ENCODE measurements at places on chromosomes 3 and 15. TPM values are rescaled to one million over a fixed set of nuclear protein-coding genes. Genes with fewer than 3 reads are reported as not detected.

MAGI1 gene
- 34.3 TPM for total RNA-seq

DNA sequence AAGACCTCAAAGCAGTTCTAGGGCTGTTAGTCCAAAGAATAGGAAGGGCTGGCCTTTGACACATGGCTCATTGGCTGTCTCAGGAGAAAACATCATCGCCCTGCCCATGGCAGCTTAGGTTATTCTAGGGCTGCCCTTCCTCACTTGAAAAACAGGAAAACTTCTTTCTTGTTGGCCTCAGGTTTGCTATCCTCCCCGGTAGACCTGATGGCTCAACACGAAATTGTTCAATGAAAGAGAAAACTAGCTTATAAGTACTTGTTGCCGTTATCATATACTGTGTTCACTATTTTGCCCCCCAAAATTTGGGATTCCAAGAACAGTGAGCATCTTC is 602 bp upstream of the SLTM start:
- no peak for ATAC-seq

- peak; percentile 69 for ATAC-seq
Measured at GRCh38 chr3:185658504-185658912, 72.4 kb downstream of the SENP2 start.

- ATAC-seq = no peak
Measured at GRCh38 chr3:37986479-37987314, 3.9 kb upstream of the VILL start.

DNAJB11 gene
- 75.2 TPM for total RNA-seq

DNA sequence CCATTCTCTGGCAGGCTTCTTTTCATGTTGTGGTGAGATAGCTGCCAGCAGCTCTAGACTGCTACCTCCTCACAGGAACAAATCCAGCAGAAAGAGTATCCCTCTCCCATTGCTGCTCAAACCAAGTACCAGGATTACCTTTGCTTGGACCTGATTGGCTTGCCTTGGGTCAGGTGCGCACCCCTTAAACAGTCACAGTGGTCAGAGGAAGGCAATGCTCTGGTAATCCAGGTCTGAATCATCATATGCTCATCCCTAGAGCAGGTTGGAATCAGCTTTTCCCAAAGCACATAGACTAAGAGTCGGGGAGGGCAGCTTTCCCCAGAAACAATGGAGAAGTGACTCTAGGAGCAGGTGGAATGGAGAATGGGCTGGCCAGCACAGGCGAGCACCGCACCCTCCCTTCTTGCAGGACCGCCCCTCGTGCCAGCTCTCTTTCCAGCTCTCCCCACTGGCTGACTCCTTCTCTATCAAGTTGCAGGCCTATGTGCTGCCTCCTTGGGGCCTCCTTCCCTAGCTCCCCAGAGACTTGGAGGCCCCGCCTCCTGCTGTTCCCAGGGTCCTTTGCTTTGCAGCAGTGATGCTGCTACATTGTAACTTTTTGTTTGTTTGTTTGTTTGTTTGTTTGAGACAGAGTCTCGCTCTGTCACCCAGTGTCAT is 29.9 kb upstream of the ADPGK start:
- ATAC-seq = no peak

- ATAC-seq = no peak
Measured at GRCh38 chr3:142987080-142987700, 14.2 kb upstream of the U2SURP start.

GPR62 gene
- 0.39 TPM for total RNA-seq

GRCh38 chr15:57732526-57733331 is 26.2 kb downstream of the POLR2M start:
- no peak for ATAC-seq

DNA sequence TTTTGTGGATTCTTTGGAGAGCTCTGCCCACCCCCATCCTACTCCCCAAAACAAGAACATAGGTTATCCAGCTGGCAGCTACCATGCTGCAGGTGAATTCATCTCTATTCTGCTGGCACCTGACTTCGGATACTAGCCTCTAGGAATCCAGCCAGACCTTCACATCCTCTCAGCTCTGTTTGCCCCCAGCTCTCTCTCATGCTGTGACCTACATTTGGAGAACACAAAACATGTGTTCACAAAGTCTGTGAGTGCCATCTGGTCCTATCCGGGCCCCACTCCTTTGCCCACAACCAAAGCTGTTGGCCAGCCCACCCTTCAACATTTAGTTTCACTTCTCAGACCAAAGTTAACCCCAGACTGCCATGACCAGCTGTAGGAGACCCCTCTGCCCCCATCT is 89.4 kb upstream of the C3orf80 start:
- ATAC-seq = no peak

- ATAC-seq = no peak
Measured at GRCh38 chr3:42980909-42981308, 1.8 kb downstream of the GASK1A start.

INKA1 gene
- 0.86 TPM for total RNA-seq

DNA sequence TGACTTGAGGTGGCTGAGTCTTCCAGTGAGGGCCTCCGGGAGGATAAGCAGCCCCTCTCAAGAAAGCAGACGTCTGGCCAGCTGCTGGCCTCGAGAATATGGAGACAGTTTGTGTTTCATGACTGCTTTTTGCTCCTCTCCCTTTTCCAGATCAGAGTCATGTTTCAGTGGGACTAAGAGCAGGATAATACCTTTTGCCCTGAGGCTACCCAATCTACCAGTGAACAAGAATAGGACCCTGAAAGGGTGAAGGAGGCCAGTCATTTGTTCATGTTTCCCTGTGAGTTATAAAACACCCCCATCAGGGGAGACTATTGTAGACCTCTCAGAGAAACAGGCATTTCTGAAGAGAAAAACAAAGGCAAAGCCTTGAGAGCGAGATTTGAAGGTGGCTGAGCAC is 137.4 kb downstream of the RYR3 start:
- ATAC-seq = no peak

GRCh38 chr3:31616711-31617110 is 84.0 kb downstream of the STT3B start:
- no peak for ATAC-seq

DNA sequence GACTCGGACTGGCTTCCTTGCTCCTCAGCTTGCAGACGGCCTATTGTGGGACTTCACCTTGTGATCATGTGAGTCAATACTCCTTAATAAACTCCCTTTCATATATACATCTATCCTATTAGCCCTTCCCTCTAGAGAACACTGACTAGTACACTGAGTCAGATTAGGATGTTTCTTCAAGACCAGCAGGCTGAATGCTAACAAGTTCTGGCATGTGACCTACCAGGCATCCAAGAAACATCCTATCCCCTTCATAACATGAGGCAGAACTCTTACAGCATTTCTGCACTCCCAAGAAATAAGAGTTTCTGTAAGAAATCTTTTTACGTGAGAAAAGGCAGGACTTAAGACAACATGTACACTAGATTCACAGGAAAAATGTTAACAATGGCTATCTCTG is 9.3 kb downstream of the CFAP92 start:
- ATAC-seq = no peak

- ATAC-seq = no peak
Measured at GRCh38 chr3:177495566-177495965, 298.3 kb upstream of the TBL1XR1 start.

CRELD1 gene
- total RNA-seq = 18.9 TPM

ITIH1 gene
- total RNA-seq = 0.71 TPM

CPN2 gene
- 0.73 TPM for total RNA-seq

MAGEL2 gene
- total RNA-seq = 4.3 TPM

DNA sequence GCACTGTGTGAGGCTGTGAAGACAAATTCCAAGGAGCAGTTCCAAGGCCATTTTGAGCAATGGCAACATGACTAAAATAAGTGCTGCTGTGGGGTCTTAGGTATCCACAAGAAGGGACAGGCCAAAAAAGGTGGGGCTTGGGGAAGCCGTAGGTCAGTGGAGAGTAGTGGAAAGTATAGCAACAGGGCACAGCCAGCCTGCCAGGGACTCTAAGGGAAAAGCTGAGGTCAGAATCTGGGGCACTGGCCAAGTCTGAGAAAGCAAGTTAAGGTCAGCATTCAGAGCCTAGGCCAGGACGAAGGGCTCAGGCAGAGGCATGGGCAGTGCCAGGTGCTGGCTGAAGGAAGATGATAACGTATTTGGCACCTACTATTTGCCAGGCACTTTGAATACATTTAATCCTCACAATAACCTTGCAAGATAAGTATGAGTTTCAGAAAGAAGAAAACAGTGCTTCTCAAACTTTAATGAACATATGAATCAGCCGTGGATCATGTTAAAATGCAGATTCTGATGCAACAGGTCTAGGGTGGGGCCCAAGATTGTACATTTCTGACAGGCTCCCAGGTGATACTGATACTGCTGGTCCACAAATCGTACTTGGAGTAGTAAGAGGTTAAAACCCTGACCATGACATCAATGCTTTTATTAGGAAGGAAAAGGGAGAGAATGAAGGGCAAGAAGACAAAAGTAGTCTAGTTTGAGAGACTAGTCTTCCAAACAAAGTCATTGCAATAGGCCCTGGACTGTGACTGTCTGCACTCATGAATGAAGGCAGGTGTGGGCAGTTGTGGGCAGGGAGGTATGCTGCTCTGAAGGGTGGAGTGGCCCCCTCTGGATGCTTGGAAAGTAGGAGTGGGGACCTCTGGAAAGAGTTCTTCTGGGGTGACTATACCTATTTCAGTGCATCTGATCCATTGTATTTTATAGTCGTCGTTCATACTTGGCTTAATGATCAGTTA is 106.3 kb upstream of the ANKRD28 start:
- ATAC-seq = no peak

- peak; percentile 79 for ATAC-seq
Measured at GRCh38 chr15:63833021-63833696, 589 bp downstream of the HERC1 start.

DNA sequence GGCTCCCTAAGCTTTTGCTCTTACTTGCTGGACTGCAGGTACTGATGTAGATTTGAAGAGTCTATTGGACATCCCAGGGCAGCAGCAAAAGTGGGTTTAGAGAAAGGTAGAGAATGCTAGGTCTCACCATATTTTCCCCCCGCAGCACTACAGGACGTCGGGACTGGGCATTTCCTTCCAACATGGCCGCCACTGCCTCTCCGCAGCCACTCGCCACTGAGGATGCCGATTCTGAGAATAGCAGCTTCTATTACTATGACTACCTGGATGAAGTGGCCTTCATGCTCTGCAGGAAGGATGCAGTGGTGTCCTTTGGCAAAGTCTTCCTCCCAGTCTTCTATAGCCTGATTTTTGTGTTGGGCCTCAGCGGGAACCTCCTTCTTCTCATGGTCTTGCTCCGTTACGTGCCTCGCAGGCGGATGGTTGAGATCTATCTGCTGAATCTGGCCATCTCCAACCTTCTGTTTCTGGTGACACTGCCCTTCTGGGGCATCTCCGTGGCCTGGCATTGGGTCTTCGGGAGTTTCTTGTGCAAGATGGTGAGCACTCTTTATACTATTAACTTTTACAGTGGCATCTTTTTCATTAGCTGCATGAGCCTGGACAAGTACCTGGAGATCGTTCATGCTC is 11.2 kb downstream of the CYP8B1 start:
- ATAC-seq = no peak

LYZL4 gene
- total RNA-seq = not detected

TF gene
- total RNA-seq = 2.2 TPM

DNA sequence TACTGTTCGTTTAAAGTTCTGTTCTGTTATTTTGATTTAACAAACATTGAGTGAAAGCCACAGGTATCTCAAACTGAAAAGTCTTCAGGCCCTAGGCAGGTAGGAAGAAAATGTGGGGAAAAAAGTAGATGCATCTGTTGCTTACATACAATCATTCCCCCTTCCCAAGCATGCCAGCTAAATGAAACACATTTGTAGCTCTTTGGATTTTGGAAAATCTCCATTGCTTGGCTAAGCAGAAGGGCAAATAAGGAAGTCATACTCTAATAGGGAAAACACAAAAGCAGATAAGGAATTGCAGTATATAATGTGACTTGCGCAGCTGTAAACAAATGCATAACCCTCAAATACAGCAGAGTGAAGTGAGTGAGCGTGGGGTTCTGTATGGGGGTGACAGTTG is 375.9 kb downstream of the FGF12 start:
- no peak for ATAC-seq

DNA sequence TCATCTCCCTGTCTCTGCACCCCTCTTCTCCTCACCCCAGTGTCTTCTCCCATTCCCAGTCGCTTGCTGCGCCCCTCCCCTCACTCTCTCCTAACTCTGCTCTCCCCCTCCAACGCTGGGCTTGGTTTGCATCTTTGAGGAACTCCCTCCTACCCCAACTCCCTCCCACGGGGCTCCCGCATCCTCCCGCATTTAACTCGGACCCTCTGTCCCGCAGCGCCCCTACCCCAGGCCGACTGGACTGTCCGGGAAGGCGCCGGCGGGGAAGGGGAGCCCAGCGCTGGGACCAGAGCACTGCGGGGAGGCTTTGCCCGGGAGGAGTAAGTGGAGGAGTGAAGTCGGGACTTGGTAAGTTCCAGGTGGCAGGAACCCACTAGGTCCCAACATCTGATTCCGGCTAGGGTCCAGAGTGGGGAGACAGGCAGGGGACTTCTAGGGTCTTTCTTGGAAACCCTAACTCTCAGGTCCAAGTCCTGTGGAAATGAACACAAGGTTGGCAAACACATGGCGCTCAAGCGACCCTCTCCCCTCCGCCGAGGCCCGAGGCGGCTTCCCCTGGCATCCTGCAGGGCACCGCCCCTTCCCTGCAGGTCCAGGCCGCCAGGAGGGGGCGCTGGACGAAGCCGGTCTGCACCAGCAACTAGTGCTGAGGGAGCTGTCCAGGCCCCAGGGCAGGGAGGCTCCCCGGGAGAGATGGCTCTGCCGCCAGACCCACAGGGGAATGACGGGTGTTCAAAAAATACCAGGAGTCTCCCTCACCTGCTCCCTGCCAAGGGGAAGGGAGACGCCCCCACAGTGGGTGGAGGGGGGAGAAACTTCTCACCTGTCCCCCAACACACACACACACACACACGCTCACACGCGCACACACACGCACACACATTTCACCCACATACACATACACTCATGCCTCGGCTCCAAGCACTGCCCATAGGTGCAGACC is 53.2 kb downstream of the LHFPL4 start:
- peak; percentile 90 for ATAC-seq

THAP10 gene
- total RNA-seq = 4.8 TPM

DNA sequence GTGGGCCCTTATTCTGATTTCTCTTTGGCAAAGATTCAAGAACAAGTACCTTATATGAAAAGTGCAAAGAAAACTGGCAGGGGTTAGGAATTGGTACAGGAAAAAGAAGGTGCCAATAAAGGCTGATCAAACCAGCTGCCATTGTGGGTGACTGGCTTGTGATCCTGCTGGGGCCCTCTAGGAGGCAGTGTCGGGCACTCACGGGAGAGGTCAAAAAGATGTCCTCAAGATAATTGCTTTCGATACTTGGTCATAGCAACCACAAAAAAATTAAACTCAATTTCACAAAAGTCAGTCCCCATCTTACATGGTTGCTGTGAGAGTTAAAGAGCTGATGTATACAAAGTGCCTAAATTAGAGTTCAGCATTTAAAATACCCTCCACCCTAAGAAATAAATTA is 31.0 kb upstream of the CAV3 start:
- no peak for ATAC-seq

All from motor neuron (in vitro differentiated cells).